ENCODE measurements at places on chromosomes 5 and 9.

- no peak for DNase-seq
- no peaks in the 10 kb centered on the region for H3K27me3 ChIP-seq
- no peaks in the 10 kb centered on the region for H3K36me3 ChIP-seq
- no peak overlapping the region for H3K27ac ChIP-seq
These were observed 477.1 kb downstream of the AGTPBP1 start for GRCh38 chr9:85264695-85265094.

- no peak overlapping the region for H3K4me3 ChIP-seq
- no peaks in the 10 kb centered on the region for H3K27me3 ChIP-seq
- DNase-seq = no peak
- no peak overlapping the region for H3K27ac ChIP-seq
- H3K36me3 ChIP-seq = no peaks in the 10 kb centered on the region
These were observed 6.3 kb downstream of the IGIP start for GRCh38 chr5:140131967-140132409.

DNA sequence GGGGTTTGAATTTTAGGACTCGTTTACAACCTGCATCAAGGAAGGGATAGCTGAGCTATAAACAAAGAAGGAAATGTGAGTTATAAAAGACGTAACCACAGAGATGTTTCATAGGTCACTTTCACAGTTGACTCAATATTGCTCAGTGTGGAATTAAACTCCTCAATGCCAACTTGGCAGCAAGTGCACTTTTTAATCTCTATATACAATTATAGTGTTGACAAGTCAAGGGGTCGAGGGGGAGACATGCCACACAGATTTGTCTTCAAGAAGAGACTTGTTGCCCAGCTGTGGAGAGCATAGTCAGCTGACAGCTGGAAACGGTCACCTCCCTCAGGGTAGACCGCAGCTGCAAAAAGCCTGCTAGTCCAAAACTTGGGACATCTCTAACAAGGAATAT lies 163.4 kb upstream of the DMAC1 start:
- peaks cover 3% of the 10 kb centered on the region for H3K4me1 ChIP-seq
- H3K4me3 ChIP-seq = no peak overlapping the region
- no peaks in the 10 kb centered on the region for H3K27me3 ChIP-seq
- DNase-seq = no peak
- no peaks in the 10 kb centered on the region for H3K36me3 ChIP-seq
- H3K27ac ChIP-seq = no peak overlapping the region

DNA sequence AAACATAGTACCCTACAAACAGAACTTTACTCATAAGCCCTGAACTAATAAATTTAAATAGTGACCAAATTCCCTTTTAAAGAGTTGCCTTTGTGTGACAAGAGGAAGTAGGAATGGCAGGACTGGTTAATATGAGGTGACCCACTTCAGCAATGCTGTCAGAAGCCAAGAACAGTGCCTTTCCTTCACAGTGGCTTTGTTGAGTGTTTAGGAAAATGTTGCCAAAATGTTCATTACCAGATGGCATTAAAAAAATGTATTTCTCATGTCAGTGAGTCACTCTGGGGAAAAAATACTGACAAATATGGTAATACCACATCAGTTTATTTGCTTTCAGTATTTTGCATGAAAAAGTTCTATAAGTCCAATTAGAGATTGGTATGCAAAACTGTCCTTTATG lies 103.3 kb downstream of the DIRAS2 start:
- no peaks in the 10 kb centered on the region for H3K27me3 ChIP-seq
- H3K27ac ChIP-seq = no peak overlapping the region
- H3K4me1 ChIP-seq = peaks cover 5% of the 10 kb centered on the region
- H3K4me3 ChIP-seq = no peak overlapping the region
- DNase-seq = no peak
- no peaks in the 10 kb centered on the region for H3K36me3 ChIP-seq

- no peak overlapping the region for H3K27ac ChIP-seq
- DNase-seq = no peak
- peaks cover 5% of the 10 kb centered on the region for H3K36me3 ChIP-seq
- no peak overlapping the region for H3K4me3 ChIP-seq
- H3K27me3 ChIP-seq = no peaks in the 10 kb centered on the region
These were observed 75.6 kb upstream of the CACNA1B start for GRCh38 chr9:137802021-137802420.

DNA sequence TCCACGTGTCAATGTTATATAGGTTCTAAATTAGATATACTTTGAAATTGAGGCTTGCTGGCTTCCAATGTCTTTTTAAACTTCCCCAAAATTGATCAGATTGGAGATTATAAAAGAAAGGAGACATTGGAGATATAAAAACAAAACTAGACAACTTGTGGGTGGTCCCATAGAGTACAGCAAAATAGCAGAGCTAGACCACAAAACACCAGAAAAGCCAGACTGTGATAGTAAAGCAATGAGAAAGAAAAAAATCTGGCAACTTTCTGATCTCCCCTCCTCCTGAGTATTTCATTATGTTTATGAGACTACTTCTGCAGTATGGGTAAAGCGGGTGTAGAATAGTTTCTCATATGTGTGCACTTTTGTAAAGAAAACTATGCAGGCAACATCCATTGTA lies 713.8 kb upstream of the MEF2C start:
- H3K36me3 ChIP-seq = no peaks in the 10 kb centered on the region
- no peak overlapping the region for H3K4me3 ChIP-seq
- no peaks in the 10 kb centered on the region for H3K27me3 ChIP-seq
- DNase-seq = no peak

- no peak overlapping the region for H3K4me3 ChIP-seq
- peaks cover 2% of the 10 kb centered on the region for H3K4me1 ChIP-seq
- no peak overlapping the region for H3K27ac ChIP-seq
- DNase-seq = no peak
- H3K36me3 ChIP-seq = no peaks in the 10 kb centered on the region
These were observed 316.0 kb upstream of the DMAC1 start for GRCh38 chr9:8115570-8115969.

- H3K27me3 ChIP-seq = no peaks in the 10 kb centered on the region
- DNase-seq = no peak
- no peaks in the 10 kb centered on the region for H3K4me1 ChIP-seq
- no peak overlapping the region for H3K4me3 ChIP-seq
These were observed 61.3 kb downstream of the GDA start for GRCh38 chr9:72210522-72210921.

- no peak for DNase-seq
- H3K27ac ChIP-seq = no peak overlapping the region
- peaks cover 3% of the 10 kb centered on the region for H3K27me3 ChIP-seq
- no peaks in the 10 kb centered on the region for H3K4me1 ChIP-seq
- no peak overlapping the region for H3K4me3 ChIP-seq
- H3K36me3 ChIP-seq = no peaks in the 10 kb centered on the region
These were observed 217.2 kb upstream of the TBCA start for GRCh38 chr5:77993141-77993854.

DNA sequence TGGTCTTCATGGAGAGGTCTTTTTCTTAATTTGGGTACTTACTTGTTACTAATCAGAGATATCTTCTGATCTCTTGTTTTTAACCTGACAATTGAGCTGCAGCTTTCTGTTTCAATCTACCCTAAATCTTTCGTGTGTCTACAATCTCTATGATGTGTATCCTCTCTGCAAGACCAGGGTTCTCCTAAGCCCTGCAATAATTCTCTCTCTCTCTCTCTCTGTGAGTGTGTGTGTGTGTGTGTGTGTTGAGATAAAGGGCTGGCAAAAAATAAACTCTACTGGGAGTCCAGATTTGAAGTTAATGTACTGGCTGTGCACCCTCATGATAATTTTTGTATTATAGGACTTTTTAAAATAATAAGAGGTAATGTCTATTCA lies 57.8 kb upstream of the FBXL7 start:
- DNase-seq = no peak
- H3K4me1 ChIP-seq = no peaks in the 10 kb centered on the region
- no peak overlapping the region for H3K4me3 ChIP-seq
- H3K27ac ChIP-seq = no peak overlapping the region

DNA sequence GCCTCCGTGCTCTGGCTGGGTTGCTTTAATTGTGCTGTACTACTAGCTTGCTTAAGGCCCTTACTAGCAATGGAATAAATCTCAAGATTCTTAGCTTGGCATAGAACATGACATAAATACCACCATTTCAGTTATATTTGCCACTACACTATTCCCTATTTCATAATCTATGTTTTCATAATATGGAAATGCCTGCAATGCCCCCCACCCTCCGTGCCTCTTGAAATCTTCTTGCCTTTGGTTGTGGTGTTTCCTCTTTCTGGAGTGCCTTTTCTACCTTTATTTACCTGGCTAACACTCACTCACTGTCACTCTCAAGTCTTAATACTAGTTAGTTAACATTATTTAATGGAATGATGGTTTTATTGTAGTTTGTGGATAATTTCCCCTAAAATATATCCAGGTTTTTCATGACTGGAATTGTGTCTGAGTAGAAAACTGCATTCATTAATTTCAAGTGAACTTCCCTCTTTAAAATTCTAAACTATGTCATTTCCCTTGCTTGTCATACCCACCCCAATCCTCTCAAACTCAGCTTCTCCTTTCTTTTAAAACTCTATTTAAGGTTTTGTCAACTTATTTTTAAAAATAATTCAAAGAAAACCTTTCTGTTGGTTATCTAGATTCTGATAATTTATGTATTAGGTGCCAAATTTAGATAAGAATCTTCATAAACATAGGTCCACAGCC lies 521.7 kb upstream of the DAB2 start:
- no peaks in the 10 kb centered on the region for H3K27me3 ChIP-seq
- H3K4me3 ChIP-seq = no peak overlapping the region
- no peak for DNase-seq
- no peaks in the 10 kb centered on the region for H3K36me3 ChIP-seq

GRCh38 chr5:115349001-115349817 lies 52.8 kb upstream of the CCDC112 start:
- no peaks in the 10 kb centered on the region for H3K36me3 ChIP-seq
- H3K4me1 ChIP-seq = no peaks in the 10 kb centered on the region
- H3K4me3 ChIP-seq = no peak overlapping the region
- DNase-seq = no peak
- no peak overlapping the region for H3K27ac ChIP-seq

- H3K4me1 ChIP-seq = no peaks in the 10 kb centered on the region
- H3K36me3 ChIP-seq = no peaks in the 10 kb centered on the region
- peak; percentile 22 for DNase-seq
- no peak overlapping the region for H3K27ac ChIP-seq
These were observed 274.2 kb upstream of the TARS1 start for GRCh38 chr5:33166522-33166921.

GRCh38 chr5:128773378-128773777 lies 191.9 kb upstream of the SLC27A6 start:
- H3K27me3 ChIP-seq = no peaks in the 10 kb centered on the region
- no peak for DNase-seq
- H3K27ac ChIP-seq = no peak overlapping the region
- no peaks in the 10 kb centered on the region for H3K36me3 ChIP-seq

GRCh38 chr9:93126825-93127368 lies 7.2 kb downstream of the NINJ1 start:
- peak; percentile 61 for DNase-seq
- H3K4me3 ChIP-seq = no peak overlapping the region
- H3K27me3 ChIP-seq = no peaks in the 10 kb centered on the region
- no peaks in the 10 kb centered on the region for H3K4me1 ChIP-seq
- H3K36me3 ChIP-seq = no peaks in the 10 kb centered on the region
- no peak overlapping the region for H3K27ac ChIP-seq

DNA sequence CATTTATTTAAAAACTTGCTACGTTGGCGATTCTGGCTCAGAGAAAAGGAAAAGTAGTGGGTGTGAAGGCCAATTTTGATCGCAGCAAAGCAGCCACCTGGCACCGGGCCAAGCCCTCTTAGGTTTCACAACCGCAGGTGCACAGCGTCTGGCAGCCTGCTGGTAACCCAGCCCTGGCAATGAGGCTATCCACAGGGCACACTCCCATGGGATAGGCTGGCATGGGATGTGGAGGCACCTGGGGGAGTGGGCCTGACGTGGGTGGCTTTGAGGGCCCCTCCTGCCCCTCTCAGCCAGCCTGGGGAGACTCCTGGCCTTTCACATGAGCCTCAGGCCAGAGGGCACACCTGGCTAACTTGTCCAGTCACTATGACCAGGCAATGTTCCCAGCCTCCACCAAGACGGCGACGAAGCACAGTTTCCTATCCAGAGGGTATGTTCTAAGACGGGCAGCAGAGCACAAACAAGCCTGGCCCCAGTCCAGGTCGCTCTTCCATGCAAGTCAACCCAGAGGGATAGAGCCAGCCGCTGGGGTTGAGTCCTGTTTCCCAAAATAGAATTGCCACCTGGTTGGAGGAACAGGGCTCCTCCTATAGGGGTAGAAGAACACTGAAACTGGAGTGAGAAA lies 19.0 kb downstream of the CMBL start:
- no peak overlapping the region for H3K27ac ChIP-seq
- no peaks in the 10 kb centered on the region for H3K36me3 ChIP-seq
- no peaks in the 10 kb centered on the region for H3K4me1 ChIP-seq
- no peak for DNase-seq

- no peaks in the 10 kb centered on the region for H3K27me3 ChIP-seq
- H3K4me1 ChIP-seq = no peaks in the 10 kb centered on the region
- H3K36me3 ChIP-seq = no peaks in the 10 kb centered on the region
- H3K4me3 ChIP-seq = no peak overlapping the region
- no peak overlapping the region for H3K27ac ChIP-seq
These were observed 85.5 kb downstream of the YIPF5 start for GRCh38 chr5:144084971-144085370.

DNA sequence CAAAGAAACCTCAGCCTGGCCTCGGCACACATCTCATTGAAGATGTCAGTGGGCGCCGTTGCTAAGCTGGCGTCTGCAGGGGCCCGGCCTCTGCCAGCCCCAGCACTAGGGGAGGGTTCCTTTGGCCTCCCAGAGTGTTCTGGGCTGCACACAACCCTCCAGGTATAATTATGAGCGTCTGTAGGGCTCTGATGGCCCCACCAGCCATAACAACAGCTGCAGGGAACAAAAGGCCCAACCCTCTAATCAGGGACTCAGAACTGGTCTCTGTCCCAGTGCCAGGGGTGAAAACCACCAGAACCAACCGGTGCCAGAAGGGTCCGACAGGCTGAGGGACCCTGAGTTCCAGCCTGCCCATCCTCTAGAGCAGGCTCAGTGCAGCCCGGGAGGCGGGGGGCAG lies 39.5 kb upstream of the SLC12A7 start:
- no peaks in the 10 kb centered on the region for H3K4me1 ChIP-seq
- H3K27ac ChIP-seq = no peak overlapping the region
- H3K4me3 ChIP-seq = no peak overlapping the region
- no peak for DNase-seq

GRCh38 chr9:69865986-69866385 lies 45.4 kb downstream of the CFAP95 start:
- H3K27me3 ChIP-seq = no peaks in the 10 kb centered on the region
- H3K27ac ChIP-seq = no peak overlapping the region
- DNase-seq = no peak
- H3K36me3 ChIP-seq = no peaks in the 10 kb centered on the region
- no peaks in the 10 kb centered on the region for H3K4me1 ChIP-seq

DNA sequence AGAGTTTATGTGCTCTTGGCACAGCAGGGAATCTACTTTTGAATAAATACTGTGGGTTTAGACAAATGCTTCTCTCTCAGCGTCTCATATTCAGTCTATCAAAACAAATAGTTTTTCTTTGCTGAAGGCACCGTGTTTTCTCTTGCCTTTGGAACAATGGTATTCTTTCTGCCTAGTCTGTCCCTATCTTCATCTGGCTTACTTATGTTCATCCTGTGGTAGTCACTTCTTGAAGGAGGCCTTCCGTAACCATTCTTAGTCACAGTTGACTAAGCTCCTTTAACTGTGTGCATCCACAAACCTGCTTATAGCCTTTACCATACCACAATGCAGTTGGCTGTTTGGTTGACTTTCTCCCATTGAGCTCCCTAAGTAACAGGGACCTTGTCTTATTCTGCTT lies 45.9 kb downstream of the LARP1 start:
- no peak for DNase-seq
- H3K4me1 ChIP-seq = no peaks in the 10 kb centered on the region
- H3K27me3 ChIP-seq = no peaks in the 10 kb centered on the region
- H3K4me3 ChIP-seq = no peak overlapping the region

Measured in mesendoderm (in vitro differentiated cells).